CD4-positive, alpha-beta T cell treated with Interleukin-4 for 1 hour (primary cell): ENCODE measurements at places on chromosomes 16 and 17.
A peak's percentile ranks its signal among the peaks of the same experiment; 100 is the strongest.

GRCh38 chr17:50577451-50577954 lies 17.0 kb downstream of the CACNA1G start:
- DNase-seq: no peak

- DNase-seq: no peak
Measured at GRCh38 chr17:8841844-8842243, 25.6 kb downstream of the PIK3R6 start.

- no peak for DNase-seq
Measured at GRCh38 chr17:40533896-40534295, 31.4 kb downstream of the CCR7 start.

GRCh38 chr17:15340966-15341365 lies 431 bp downstream of the TEKT3 start:
- DNase-seq: no peak

DNA sequence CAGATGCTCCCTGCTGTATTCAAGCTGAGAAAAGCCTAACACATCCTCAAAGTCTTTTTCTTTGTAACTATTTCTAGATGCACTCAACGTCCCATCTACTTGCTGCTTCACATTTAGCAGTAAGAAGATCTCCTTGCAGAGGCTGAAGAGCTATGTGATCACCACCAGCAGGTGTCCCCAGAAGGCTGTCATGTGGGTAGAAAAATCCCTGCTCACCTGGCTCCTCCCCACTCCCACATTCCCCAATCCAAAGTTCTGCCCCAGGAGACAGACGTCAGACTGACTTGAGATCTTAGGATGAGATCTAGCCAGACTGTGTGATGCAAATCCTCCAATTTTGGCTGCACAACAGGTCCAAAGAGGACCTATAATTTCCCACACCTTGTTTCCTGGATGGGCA lies 1.1 kb downstream of the CCL13 start:
- DNase-seq: no peak

- no peak for DNase-seq
Measured at GRCh38 chr17:77869041-77869599, 89.4 kb upstream of the TNRC6C start.

- DNase-seq: no peak
Measured at GRCh38 chr17:76458580-76459490, 5.9 kb upstream of the UBE2O start.

- no peak for DNase-seq
Measured at GRCh38 chr17:6981426-6981825, 14.4 kb upstream of the ALOX12 start.

- DNase-seq: no peak
Measured at GRCh38 chr17:78268951-78269905, 37.8 kb downstream of the TMEM235 start.

DNA sequence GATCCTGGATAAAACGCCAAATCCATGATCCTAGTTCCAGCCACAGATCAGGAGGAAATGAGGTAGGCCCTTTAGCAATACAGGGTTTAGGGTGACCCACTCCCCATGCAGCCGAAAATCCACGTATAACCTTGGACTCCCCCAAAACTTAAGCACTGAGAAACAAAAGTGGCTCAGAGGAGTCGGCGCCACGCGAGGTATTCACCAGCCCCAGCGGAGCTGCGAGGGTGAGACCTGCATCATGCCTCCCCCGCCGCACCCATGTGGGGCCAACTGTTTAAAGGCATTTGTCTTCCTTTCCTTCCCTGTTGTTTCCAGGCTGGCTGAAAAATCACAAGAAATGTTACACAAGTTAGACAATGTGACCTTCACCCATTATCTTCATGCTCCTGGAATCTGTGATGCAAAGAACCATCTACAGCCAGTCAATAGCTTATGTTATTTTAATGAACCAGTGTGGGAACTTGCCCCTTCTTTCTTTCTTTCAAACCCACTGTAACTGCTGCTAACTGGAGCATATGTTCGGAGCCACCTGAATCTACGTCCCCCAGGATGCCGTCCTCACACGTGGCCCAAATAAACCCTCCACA lies 98.2 kb upstream of the METRNL start:
- DNase-seq: no peak

- DNase-seq: no peak
Measured at GRCh38 chr16:72234387-72234786, 62.4 kb upstream of the PMFBP1 start.

DNA sequence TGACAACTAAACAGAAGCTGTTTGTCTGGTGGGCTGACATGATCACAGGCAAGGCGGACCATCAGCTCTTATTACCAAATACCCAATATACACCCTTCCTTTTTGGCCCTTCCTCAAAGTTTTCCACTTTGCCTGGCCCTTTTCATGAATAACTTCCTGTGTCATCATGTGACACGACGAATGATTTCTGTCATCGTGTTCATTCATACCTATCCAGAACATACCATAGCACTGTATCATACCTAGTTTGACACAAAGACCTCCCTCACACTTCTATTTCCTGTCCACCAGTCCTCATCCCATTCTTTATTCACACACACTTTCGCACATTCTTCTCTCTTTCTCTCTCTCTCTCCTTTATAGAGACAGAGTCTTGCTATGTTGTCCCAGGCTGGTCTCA lies 131.8 kb downstream of the STX8 start:
- no peak for DNase-seq

GRCh38 chr17:75439287-75439686 lies 17.1 kb upstream of the TMEM94 start:
- no peak for DNase-seq

DNA sequence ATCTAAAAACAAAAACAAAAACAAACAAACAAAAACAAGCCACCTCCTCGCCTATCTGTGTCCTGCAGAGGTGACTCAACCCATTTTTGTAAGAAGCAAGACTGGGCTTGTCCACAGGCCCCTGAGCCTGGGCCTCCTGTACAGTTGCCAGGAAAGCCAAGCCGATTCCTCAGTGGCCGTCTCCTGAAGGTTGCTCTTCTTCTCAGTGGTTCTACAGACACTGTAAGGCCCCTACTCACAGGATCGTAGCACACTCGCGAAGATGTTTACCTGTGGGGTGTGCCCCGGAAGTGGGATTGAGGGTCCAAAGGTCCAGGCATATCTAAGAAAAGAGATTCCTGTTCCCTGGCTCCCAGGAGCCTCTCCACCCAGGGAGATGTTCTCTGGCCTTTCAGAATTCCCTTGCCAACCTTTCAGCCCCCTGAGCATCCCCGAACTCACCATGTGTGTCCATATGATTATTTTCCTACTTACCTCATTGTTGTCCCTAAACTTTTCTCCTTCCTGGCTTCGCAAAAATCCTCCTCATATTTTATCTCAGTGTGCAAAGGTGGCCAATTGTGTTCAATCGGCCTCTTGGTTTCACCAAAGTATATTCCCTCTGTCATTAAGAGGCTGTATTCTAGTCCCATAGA lies 7.5 kb upstream of the CES3 start:
- no peak for DNase-seq

DNA sequence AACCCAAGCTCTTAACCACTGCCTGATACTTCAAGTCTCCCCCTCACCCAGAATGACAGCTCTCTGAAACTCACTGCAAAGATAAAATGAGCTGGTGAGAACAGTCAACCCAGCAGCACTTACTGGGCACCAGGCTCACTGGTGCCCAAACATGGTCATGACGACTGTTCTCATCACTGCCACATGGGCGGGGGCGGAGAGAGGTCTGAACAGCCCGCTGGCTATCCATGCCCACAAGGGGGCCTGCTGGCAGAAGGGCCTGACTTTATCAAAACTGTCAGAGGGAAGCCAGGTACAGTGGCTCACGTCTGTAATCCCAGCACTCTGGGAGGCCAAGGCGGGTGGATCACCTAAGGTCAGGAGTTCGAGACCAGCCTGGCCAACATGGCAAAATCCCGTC lies 4.0 kb downstream of the MYBBP1A start:
- DNase-seq: no peak

GRCh38 chr17:80485846-80486245 lies 9.4 kb upstream of the NPTX1 start:
- peak; percentile 44 for DNase-seq

GRCh38 chr17:3552916-3553315 lies 4.7 kb downstream of the TRPV3 start:
- no peak for DNase-seq

- DNase-seq: no peak
Measured at GRCh38 chr17:33639103-33639880, 346.2 kb upstream of the ASIC2 start.

GRCh38 chr17:81821603-81822311 lies 11.3 kb downstream of the MCRIP1 start:
- no peak for DNase-seq

DNA sequence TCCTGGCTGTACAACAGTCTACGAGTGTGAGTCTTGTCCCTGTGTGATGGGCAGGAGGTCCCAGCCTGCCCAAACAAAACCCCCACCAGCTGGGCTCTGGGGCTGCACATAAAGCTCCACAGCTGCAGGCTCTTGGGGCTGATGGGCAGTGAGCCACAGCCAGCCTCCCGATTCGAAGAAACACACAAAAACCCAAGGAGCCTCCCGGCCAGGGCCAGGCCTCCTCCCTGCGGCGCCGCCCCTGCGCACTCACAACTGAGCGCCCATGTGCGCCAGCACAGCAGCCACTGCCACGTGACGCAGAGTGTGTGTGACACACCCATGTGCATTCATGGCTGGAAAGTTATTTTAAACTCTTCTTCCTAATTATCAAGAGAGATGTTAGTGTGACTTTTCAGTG lies 30.6 kb upstream of the FAAP100 start:
- DNase-seq: no peak

DNA sequence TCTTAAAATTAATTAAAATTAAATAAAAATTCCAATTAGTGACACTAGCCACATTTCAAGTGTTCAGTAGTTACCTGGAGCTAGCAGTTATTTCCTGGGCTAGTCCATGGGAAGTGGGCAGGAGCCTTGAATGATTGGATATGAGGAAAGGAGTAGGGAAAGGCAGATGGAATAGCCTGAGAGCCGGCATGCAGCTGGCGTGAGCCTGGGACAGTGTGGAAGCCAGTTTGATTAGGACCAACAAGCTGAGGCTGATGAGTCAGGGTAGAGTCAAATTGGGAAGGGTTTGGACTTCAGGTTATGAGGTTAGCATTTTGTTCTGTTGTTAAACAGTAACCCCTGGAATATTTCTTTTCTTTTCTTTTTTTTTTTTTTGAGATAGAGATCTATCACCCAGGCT lies 15.3 kb upstream of the GNA13 start:
- no peak for DNase-seq

DNA sequence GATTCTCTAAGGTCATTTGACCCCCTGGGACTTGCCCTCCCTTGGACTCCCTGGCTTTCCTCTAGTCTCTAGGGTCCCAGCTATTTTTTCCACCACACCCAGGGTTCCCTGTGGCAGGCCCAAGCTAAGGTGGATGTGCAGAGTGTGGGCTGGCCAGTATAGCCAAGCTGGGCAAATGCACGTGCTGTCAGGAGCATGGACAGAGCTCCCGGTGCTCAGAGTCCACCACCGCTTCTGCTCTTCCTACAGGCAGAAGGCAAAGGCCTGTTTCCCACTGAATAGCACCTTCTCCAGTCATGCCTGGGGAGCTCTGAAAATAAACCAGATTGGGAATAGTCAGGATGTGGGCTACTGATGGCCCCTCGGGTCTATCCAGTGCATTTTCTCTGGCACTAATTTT lies 53.3 kb downstream of the GNAO1 start:
- no peak for DNase-seq

GRCh38 chr17:45286286-45286685 lies 24.4 kb upstream of the SPATA32 start:
- DNase-seq: no peak

DNA sequence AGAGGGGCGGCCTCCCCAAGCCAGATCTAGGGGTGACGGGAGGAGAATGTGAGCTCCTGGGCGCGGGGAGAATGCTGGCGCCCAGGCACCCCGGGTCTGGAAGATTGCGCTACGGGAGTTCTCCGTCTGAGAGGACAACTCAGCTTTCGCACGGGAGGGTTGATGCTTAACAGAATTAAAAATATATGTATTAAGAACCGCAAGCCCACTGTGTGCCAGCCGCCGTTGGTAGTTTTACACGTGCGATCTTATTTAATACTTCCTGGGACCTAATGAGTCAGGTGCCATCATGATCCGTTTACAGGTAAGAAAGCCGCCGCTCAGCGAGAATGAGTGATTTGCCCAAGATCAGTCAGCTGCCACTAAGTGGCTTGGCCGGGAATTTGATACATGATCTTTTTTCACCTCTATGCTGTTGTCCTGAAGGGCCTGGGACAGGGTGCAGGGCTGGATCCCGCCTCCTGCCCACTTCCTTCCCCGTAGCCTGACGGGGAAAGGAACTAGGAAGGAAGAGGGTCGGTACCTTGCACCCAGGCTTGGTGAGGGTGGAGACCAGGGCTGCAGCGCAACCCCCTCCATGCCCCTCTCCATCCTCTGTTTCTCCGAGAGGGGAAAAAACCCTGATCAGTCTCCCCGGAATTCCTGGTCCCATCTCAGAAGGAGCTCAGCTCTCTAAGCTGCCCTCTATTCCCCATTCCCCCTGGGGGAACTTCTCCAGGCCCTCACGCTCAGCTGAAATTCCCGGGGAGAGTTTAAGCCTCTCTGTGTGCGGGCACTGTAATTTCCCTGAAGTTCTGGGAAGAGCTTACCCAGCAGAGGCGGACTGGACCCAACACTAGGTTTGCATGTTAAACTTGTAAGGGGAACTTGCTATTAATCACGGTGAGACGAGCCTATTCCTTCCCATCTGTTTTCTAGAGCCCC lies 983 bp downstream of the VAT1L start:
- DNase-seq: no peak

DNA sequence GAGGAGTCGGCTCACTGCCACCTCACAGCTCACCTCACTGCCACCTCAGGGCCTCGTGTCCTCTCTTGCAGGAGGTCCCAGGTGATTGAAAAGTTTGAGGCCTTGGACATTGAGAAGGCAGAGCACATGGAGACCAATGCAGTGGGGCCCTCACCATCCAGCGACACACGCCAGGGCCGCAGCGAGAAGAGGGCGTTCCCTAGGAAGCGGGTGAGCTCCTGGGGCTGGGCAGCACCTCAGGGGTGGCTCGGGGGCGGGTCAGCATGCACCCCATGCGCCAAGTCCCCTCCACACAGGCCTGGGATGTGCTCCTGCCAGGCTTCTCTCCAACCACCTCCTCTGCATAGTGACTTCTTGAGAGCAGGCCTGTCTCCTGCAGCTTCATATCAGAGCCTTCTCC lies 63.6 kb downstream of the PLD6 start:
- no peak for DNase-seq

- DNase-seq: no peak
Measured at GRCh38 chr16:66043326-66043725, 323.2 kb upstream of the CDH5 start.

DNA sequence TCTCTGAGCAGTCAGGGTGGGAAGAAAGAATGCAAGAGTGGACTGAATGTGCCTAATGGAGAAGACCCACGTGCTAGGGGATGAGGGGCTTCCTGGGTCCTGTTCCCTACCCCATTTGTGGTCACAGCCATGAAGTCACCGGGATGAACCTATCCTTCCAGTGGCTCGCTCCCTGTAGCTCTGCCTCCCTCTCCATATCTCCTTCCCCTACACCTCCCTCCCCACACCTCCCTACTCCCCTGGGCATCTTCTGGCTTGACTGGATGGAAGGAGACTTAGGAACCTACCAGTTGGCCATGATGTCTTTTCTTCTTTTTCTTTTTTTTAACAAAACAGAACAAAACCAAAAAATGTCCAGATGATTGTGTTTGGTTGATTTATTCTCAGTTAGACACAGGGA lies 14.1 kb downstream of the IGFBP4 start:
- DNase-seq: no peak

- DNase-seq: peak; percentile 21
Measured at GRCh38 chr17:7982173-7982572, 20.2 kb upstream of the GUCY2D start.

- DNase-seq: no peak
Measured at GRCh38 chr16:86928523-86929011, 350.2 kb downstream of the FOXL1 start.

- DNase-seq: no peak
Measured at GRCh38 chr16:55283812-55284717, 39.9 kb upstream of the IRX6 start.
